ENCODE measurements at places on chromosomes 12 and 14.

GRCh38 chr12:76455582-76456345 is 103.8 kb downstream of the OSBPL8 start:
- no peak for DNase-seq

DNA sequence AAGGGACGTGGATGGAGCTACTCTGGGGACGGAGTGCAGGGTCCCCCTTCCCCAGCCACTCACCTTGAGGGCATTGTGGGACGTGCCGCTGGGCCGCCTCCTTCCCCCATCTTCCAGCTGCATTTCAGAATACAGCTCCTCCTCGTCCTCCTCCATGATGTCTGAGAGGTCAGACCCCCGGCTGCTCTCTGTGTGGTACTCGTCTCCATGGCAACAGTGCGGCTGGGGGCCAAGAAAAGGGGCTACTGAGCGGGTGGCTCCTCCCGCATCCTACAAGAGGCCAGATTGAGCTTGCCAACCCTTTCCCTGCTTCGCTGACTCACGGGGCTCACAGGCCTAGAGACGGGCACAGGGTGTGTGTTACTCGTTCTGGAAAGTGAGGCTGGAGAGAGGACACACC is 90.4 kb downstream of the PIWIL1 start:
- DNase-seq = no peak

DNA sequence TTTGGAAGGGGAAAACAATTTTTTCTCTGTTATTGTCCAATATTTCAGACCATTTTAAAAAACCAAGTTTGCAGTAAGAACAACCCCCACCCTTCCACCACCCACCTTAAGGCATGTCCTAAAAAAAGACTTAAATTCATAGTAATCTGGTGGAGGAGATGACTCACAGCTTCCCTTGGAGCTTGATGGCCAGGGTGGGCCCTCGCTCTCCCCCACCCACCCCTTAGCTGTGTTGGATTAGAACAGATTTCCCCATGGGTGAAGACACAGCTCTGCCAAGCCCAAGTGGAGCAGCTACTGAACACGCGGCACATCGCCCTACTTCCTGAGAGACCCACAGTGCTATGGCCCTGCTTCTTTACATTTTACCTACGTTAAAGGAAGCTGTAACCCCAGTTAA is 140.3 kb downstream of the GCH1 start:
- peak; percentile 19 for DNase-seq

- no peak for DNase-seq
Measured at GRCh38 chr12:77571127-77571526, 259.6 kb upstream of the NAV3 start.

- no peak for DNase-seq
Measured at GRCh38 chr12:39240587-39240986, 202.3 kb downstream of the KIF21A start.

DNA sequence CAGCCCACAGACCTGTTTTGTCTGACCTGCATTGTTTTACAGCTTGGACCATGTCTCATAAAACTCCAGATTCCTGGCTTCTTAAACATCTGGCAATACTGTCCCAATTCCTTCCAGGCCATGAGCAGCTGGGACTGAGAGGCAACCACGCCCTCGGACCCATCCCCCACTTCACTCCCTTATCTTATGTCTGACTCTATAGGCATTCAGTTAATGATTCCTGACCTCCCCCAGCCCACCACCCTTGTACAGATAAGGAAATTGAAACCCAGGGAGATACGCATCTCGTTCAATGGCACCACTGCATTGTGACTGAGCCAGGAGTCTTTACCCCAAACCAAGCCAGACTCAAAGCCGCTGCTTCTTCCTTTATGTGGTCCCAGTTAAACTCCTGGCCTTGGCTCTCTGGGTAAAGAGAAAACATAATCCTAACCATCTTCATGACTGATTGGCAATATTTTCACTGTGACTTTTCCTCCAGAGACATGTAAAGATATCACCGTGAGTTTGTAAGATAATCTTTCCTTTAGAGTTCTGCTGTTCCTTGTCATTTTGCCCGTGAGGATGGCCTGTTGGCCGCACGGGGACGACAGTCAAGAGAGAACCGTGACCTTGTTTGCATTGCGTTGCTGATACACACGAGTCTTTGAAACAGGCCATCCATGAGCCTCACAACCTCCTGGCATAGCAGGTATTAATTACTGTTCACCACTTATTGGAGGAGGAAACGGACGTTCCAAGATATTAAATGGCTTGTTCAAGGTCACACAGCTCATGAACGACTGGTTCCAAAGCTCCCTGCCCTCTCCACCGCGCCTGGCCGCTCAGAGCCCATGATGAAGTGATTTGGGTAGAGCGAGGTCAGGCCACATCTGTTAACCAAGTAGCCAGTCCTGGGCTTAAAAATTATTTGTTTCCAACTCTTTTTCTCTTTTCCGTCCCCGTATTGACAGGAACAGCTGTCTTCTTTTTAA is 39.4 kb downstream of the MAP1LC3B2 start:
- no peak for DNase-seq

GRCh38 chr12:6292606-6293005 is 17.9 kb upstream of the PLEKHG6 start:
- no peak for DNase-seq
